ENCODE measurements at places on chromosomes 11 and 22. TPM values are rescaled to one million over a fixed set of nuclear protein-coding genes. Genes with fewer than 3 reads are reported as not detected.

Gene LGR4
- 40.2 TPM for total RNA-seq

DNA sequence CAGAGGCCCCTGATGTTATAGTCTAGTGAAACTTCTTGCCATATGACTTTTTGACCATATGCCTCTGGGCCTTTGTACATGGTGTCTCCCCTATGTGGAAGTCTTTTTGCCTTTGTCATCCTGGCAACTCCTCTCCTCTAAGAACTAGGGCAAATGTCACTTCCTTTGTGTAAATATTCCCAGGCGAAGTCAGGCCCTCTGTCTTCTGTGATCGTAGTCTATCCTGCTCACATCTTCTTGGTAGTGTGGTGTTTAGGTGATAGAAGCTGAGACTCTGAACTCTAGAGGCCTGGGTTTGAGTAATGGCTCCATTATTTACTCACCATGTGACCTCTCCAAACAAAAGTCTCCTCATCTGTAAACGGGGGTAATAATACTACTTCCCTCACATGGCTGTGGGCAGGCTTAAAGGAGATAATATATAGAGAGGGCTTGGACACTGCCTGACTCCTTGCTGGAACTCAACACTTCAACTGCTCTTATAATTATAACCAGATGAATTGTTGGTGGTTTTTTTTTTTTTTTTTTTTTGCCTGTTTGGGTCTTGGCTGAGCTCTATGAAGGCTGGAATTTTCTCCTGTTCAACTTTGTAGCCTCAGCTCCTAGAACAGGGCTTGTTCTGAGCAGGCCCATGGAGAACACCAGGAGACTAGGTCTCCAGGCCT lies 43.8 kb downstream of the INSC start:
- no peak overlapping the region for H3K4me3 ChIP-seq
- H3K27ac ChIP-seq, result no peak overlapping the region
- no peak for DNase-seq

Gene OR52D1
- total RNA-seq, result not detected

Gene AQP11
- 0.18 TPM for total RNA-seq

DNA sequence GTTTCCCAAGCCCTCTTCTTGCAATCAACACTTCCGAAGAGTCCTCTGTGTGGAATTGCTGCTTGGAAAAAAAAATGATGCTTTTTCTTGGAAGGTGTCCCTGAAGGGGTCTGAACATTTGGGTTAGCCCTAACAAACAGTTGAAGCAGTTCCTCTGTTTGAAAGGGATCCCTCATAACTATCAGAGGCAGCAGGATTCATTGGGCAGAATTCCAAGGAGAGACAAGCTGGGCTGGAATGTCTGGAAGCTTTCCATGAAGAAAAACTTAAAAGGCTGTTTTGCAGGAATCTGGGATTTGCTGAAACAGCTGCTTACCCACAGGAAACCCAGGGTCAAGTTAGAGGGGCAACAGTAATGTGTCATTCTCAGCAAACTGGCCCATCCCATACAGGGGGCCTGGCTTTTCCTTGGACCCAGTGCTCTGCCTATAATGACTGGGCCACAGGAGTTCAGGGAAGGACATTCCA lies 3.1 kb downstream of the CSNK2A3 start:
- H3K4me3 ChIP-seq, result no peak overlapping the region
- no peaks in the 10 kb centered on the region for H3K4me1 ChIP-seq
- H3K27me3 ChIP-seq, result no peaks in the 10 kb centered on the region
- H3K36me3 ChIP-seq, result no peaks in the 10 kb centered on the region
- DNase-seq, result no peak
- H3K27ac ChIP-seq, result no peak overlapping the region

- no peaks in the 10 kb centered on the region for H3K4me1 ChIP-seq
- H3K27ac ChIP-seq, result no peak overlapping the region
- H3K4me3 ChIP-seq, result no peak overlapping the region
Observed at GRCh38 chr22:45768490-45768889, 96.9 kb downstream of the ATXN10 start.

DNA sequence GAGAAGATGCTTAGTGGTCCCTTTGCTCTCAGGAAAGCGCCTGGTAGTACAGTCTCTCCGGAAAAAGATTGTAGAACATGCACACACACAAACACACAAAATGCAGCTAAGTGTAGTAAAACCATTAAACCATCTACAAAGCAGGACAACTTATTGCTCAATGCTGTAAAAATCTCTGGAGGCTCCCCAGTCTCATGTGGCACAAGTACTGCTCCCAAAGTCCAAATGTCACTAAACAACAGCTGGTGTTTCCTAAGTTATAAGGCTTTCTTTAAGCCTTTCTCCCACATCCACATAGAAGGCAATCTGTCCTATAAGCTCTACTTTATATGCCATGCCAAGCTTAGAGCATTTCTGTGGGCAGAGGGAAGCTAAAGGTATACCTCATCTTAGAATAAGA lies 32.9 kb downstream of the CDON start:
- no peak overlapping the region for H3K27ac ChIP-seq
- no peaks in the 10 kb centered on the region for H3K4me1 ChIP-seq
- no peaks in the 10 kb centered on the region for H3K27me3 ChIP-seq
- no peaks in the 10 kb centered on the region for H3K36me3 ChIP-seq

Gene FDX1
- 13.7 TPM for total RNA-seq

DNA sequence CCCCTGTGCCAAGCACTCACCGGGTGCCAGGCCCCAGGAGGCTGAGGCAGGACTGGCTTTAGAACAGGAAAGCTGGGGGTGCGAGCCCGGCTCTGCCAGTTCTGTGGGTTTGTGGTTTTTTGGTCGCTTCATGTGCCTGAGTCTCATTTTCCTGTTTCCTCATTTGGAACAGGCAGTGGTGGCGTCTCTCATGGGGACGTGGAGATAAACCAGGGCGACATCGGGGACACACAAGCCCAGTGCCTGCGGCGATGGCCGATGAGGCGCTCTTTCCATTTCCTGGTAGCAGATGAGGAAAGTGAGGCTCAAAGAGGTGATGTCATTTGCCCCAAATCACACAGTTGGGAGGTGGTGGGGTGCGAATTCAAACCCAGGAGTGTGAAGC lies 20.8 kb upstream of the CHKA start:
- H3K27me3 ChIP-seq, result no peaks in the 10 kb centered on the region
- no peak for DNase-seq
- peak overlapping the region; percentile 79 for H3K27ac ChIP-seq
- H3K4me3 ChIP-seq, result peak overlapping the region; percentile 12
- no peaks in the 10 kb centered on the region for H3K36me3 ChIP-seq

Gene CCDC87
- 0.23 TPM for total RNA-seq

DNA sequence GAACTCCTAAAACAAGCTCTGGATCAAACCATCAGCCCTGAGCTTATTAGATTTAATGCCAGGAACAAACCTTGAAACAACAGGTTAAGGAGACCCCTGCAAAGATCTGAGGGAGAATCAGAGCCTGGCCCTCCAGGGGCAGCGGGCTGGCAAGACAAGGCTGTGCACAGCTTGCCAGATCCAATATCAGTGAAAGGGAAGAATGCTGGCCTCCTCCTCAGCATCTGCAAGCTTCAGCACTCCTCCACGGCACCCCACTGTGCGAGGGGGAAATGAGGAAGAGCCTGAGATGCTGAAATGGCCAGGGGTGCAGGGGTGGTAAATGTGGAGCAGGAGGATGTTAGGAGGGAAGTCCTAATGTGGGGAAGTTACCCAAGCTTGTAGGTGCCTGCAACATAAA lies 167.0 kb downstream of the TENM4 start:
- no peak for DNase-seq
- H3K36me3 ChIP-seq, result no peaks in the 10 kb centered on the region
- no peak overlapping the region for H3K4me3 ChIP-seq
- H3K27ac ChIP-seq, result no peak overlapping the region
- peaks cover 27% of the 10 kb centered on the region for H3K4me1 ChIP-seq
- H3K27me3 ChIP-seq, result no peaks in the 10 kb centered on the region

- H3K36me3 ChIP-seq, result no peaks in the 10 kb centered on the region
- no peaks in the 10 kb centered on the region for H3K4me1 ChIP-seq
- H3K4me3 ChIP-seq, result no peak overlapping the region
- DNase-seq, result no peak
- no peak overlapping the region for H3K27ac ChIP-seq
Observed at GRCh38 chr11:69560141-69560790, 78.8 kb downstream of the LINC01488 start.

DNA sequence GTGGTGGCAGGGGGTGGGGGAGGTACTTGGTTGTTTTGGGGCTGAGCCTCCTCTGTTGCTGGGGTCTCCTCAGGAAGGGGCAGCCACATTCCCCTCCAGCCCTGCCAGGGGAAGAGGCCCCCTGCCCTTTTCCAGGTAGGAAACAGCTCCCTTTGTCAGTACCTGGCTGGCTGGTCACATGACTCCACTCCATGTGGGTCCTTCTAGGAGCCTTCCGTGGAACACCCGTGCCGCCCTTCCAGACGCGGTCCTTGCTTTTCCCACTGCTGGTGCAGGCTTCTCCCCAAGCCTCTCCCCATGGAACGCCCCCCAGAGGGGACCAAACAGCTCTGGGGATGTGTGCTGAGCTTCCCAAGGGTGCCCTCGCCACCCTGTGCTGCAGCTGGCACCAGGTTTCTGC lies 19.9 kb downstream of the IFT27 start:
- DNase-seq, result no peak
- no peaks in the 10 kb centered on the region for H3K27me3 ChIP-seq
- no peak overlapping the region for H3K4me3 ChIP-seq
- H3K27ac ChIP-seq, result no peak overlapping the region
- H3K36me3 ChIP-seq, result no peaks in the 10 kb centered on the region

Gene NXPE4
- total RNA-seq, result 0.15 TPM

DNA sequence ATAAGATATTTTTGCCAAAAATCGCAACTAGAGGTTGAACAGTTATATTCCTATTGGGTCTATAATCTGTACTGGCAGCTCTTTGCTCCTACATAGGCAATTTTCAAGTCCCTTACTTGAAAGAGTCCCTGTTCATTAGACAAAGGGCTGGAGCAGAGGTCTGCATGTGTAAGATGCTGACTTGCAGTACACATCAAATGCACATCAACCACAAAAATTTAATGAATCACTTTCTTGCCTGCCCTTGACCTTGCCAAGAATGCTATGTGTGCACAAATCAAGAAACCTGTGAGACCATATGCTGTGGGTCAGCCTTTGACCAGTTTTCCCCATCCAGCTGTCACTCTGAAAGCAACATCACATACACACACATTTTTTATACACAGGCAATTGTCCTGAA lies 661.5 kb downstream of the LRRC4C start:
- H3K4me3 ChIP-seq, result no peak overlapping the region
- no peaks in the 10 kb centered on the region for H3K4me1 ChIP-seq
- no peaks in the 10 kb centered on the region for H3K36me3 ChIP-seq
- no peaks in the 10 kb centered on the region for H3K27me3 ChIP-seq
- no peak for DNase-seq

- peak overlapping the region; percentile 84 for H3K4me3 ChIP-seq
- H3K27me3 ChIP-seq, result no peaks in the 10 kb centered on the region
- no peak for DNase-seq
- H3K4me1 ChIP-seq, result no peaks in the 10 kb centered on the region
- peaks cover 12% of the 10 kb centered on the region for H3K36me3 ChIP-seq
- H3K27ac ChIP-seq, result peak overlapping the region; percentile 96
Observed at GRCh38 chr11:125625225-125625629, 264 bp downstream of the CHEK1 start.

GRCh38 chr11:3853545-3853842 lies 2.0 kb upstream of the STIM1 start:
- H3K27ac ChIP-seq, result peak overlapping the region; percentile 99
- no peaks in the 10 kb centered on the region for H3K27me3 ChIP-seq
- DNase-seq, result no peak
- H3K4me3 ChIP-seq, result no peak overlapping the region
- no peaks in the 10 kb centered on the region for H3K36me3 ChIP-seq

Gene KCNJ1
- 1.3 TPM for total RNA-seq

Gene DCUN1D5
- 88.0 TPM for total RNA-seq

GRCh38 chr11:45289369-45289768 lies 3.2 kb upstream of the SYT13 start:
- no peak overlapping the region for H3K27ac ChIP-seq
- H3K4me3 ChIP-seq, result no peak overlapping the region
- H3K27me3 ChIP-seq, result peaks cover 21% of the 10 kb centered on the region
- no peak for DNase-seq

Gene CTSW
- 3.6 TPM for total RNA-seq

Gene CLDN5
- total RNA-seq, result 34.7 TPM

Gene CCDC73
- not detected for total RNA-seq

Gene BARX2
- 50.1 TPM for total RNA-seq

Gene ARFGAP2
- total RNA-seq, result 171 TPM

GRCh38 chr11:108873941-108874340 lies 209.1 kb downstream of the DDX10 start:
- no peaks in the 10 kb centered on the region for H3K27me3 ChIP-seq
- no peaks in the 10 kb centered on the region for H3K36me3 ChIP-seq
- no peak overlapping the region for H3K27ac ChIP-seq
- H3K4me3 ChIP-seq, result no peak overlapping the region
- DNase-seq, result no peak
- H3K4me1 ChIP-seq, result no peaks in the 10 kb centered on the region

Gene DLG2
- 12.0 TPM for total RNA-seq

GRCh38 chr11:35641171-35641897 lies 21.2 kb upstream of the TRIM44 start:
- H3K4me3 ChIP-seq, result no peak overlapping the region
- no peak overlapping the region for H3K27ac ChIP-seq
- peaks cover 17% of the 10 kb centered on the region for H3K27me3 ChIP-seq
- H3K4me1 ChIP-seq, result no peaks in the 10 kb centered on the region
